Hematopoietic multipotent progenitor cell treated with erythropoietin and hydrocortisone succinate and interleukin-3 and kit ligand, for 15 days (in vitro differentiated cells): ENCODE measurements at places on chromosomes 12 and 14.

- DNase-seq = no peak
Measured at GRCh38 chr14:101478096-101478495, 83.2 kb upstream of the DIO3 start.

GRCh38 chr12:76226397-76226796, 121.8 kb downstream of the BBS10 start:
- no peak for DNase-seq

DNA sequence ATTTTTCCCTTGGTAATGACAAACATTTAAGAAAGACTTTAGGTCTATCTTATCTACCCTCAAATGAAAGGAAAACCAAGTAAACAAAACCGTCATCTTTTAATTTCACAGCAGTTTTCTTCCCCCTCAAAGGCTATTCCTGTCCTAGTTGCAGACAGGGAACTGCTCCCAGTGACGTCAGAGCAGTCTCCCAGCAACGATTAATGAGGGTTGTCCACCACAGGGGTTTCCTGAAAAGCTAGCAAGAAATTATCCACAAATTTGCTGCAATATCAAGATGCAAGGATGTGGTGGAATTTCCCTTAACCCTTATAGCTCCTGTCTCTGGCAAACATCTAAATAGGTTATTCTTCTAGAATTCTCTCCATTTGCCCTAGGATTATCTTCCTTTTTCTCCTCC, 89.1 kb upstream of the STAC3 start:
- no peak for DNase-seq

GRCh38 chr12:131381716-131382430, 329.0 kb upstream of the SFSWAP start:
- no peak for DNase-seq

DNA sequence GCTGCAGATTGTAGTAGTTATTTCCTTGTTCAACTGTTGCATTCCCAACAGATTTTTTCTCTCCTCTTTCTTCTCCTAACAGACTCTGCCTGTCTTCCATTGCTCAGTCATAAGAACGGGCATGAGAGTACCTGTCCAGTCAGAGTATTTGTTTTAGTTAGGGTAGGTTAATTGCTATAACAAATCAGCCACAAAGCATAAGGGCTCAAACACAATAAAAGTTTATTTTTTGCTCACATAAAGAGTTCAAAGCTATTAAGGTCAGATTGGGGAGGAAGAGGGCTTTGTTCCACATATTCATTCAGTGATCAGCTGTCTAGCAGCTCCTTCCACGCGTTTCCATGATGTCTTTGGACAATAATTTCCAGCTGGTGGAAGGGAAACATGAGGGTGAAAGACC, 92.8 kb upstream of the PLXNC1 start:
- DNase-seq = no peak

GRCh38 chr12:8453796-8454195, 2.0 kb upstream of the CLEC6A start:
- DNase-seq = no peak

DNA sequence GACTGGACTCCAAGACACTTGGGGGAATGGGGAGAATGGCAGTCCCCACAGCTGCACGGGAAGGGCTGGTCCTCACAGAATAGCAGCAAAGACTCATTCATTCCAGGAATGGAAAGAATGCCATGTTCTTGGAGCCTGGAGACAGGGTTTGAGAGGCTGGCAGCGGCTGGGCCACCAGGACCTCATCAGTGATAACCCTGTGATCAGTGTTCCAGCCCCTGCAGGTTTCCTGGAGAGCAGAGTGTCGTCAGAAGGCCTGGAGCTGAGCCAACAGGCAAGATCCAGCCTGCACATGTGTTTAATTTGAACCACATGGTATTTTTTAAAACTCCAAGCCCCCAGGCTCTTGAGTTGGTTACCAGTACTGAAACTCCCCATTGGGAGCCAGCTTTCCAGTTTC, 11.3 kb downstream of the BDKRB1 start:
- no peak for DNase-seq

- no peak for DNase-seq
Measured at GRCh38 chr12:90510948-90511347, 444.0 kb downstream of the CCER1 start.

- DNase-seq = no peak
Measured at GRCh38 chr14:61229981-61230380, 51.2 kb downstream of the TMEM30B start.

GRCh38 chr14:40003773-40004172, 571.5 kb upstream of the FBXO33 start:
- DNase-seq = no peak
